ENCODE measurements at places on chromosomes 1 and 21.
A peak's percentile ranks its signal among the peaks of the same experiment; 100 is the strongest.

- DNase-seq = no peak
Measured at GRCh38 chr21:35775778-35776544, 284.4 kb downstream of the SETD4 start.

DNA sequence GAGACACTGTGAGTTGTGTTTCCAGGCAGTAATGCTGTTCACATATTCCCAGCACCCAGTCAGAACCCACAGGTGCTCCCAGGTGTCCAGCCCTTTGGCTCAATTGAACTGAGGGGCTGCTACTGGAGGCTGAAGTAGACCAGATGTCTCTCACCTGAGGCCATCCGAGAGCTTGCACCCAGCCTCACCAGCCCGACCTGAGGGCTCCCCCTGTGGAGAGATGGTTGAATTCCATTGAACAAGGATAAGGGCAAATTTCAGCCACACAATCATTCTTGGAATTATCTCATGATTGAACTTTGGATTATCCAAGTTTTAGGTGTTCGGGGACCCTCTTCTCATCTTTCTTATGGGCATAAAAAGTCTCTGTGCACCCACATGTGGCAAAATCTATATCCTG is 52.1 kb downstream of the OBSCN start:
- no peak for DNase-seq

- no peak for DNase-seq
Measured at GRCh38 chr1:29148656-29149491, 25.2 kb upstream of the TMEM200B start.

GRCh38 chr1:114336360-114336759 is 174.6 kb downstream of the TRIM33 start:
- peak; percentile 11 for DNase-seq

DNA sequence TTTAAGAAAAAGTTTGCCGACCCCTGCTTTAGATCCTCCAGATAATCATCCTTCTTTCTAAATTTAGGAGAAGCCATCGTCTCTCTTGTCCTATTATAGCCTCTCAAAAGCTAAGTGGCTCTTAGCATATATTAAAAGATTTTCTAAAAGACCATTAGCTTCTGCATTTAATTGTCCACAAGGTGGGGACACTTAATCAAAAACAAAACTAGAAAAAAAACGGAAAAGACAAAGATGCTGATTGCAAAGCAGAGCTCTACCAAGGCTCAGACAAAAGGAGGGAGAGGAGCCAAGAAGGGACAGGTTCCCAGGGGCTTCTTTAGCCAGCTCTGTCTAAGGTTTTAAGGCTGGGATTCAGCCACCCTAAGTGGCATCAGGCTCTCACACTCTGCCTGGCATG is 128.3 kb upstream of the HMGB4 start:
- peak; percentile 7 for DNase-seq

- peak; percentile 58 for DNase-seq
Measured at GRCh38 chr1:202058001-202058908, 47.9 kb downstream of the ELF3 start.

DNA sequence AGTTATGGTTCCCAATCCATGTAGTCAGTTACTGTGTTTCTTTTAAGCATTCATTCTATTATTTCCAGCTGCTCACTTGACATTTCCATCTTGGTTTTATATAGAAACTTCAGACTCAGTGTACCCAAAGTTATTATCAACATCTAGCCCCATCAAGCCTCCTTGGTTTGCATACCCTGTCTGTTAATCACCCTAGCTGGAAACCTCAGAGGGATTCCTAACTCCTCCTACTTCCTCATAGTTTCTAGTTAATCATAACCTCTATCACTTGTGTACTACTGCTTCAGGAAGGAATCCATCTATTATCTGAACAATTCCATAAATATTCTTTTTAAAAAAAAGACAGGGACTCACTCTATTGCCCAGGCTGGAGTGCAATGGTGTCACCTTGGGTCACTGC is 293.3 kb downstream of the SDCCAG8 start:
- peak; percentile 18 for DNase-seq

DNA sequence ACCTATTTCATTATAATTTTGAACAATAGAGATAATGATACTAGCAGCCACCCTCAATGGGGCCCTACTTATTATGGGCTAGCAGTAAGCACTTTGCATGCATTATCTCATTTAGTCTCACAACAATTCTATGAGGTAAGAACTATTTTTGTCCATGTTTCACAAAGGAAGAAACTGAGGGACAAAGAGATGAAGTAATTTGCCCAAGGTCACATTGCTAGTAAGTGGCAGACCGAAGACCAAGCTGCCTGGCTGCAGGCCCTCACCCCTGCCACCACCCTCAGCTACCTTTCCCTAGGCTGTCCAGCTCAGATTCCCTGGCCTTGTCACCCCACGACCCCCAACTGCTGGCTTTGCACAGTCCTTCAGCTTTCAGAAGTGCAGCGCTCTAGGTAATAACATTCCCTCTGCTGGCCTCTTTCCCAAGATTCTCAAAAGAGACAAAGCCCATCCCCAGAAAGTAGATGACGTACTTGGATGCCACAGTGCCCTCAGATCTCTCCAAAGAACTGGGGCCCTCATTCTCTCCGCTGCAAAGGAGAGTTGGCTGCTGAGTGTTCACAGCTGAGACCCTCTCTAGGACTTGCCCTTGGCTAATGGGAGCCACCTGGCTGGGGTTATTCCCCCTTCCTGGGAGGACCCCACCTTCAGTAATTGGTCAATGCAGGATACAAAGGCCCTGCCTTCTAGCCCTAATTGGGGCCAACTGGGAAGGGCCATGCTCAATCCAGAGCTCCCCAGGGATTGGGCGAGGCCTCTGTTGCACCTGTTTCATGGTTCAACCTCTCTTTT is 39.5 kb downstream of the IRF2BP2 start:
- no peak for DNase-seq

- no peak for DNase-seq
Measured at GRCh38 chr1:30532621-30533020, 190.8 kb downstream of the MATN1 start.

GRCh38 chr21:15514073-15514946 is 215.5 kb upstream of the USP25 start:
- DNase-seq = no peak

GRCh38 chr1:98019747-98020146 is 98.9 kb upstream of the DPYD start:
- no peak for DNase-seq

- peak; percentile 16 for DNase-seq
Measured at GRCh38 chr1:224458996-224459395, 24.4 kb upstream of the WDR26 start.

GRCh38 chr21:29195981-29196669 is 65.7 kb downstream of the MAP3K7CL start:
- DNase-seq = peak; percentile 96

- peak; percentile 81 for DNase-seq
Measured at GRCh38 chr1:32963746-32964460, 706 bp downstream of the RNF19B start.

DNA sequence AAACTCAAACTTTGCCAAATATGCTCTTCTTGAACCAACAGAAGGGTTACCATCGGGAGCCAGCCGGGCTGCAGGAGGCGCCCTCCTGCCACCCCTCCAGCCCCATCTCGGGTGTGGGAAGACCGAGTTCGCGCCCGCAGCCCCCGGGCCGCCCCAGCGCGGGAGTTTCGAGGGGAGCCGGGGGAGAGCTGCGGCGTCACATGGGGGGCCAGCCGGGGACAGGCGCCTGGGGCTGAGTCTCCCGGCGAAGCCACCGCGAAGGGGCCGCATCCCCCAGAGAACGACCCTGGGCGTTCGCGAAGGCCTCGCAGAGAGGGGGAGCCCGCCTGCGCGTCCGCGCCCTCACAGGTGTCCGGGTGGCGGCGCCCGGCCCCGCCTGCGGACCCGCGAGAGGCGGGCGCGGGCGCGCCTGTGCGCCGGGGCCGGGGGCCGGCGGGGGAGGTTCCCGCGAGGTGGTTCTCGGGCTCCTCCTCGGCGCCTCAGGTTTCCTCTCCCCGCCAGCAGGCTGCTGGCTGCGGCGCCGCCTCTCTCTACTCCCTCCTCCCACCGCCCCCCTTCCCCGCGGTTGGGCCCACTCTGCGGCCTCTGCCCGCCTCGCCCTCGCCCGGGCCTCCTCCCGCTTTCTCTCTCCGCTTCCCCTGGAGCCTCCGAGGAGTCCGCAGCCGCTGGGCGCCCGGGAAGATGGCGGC is at the start of gene RAVER2:
Gene RAVER2 (plus strand): TSS at position 584 of the 689 bp plus-strand sequence. CDS start 98 bp downstream, at position 682.
- peak; percentile 76 for DNase-seq

DNA sequence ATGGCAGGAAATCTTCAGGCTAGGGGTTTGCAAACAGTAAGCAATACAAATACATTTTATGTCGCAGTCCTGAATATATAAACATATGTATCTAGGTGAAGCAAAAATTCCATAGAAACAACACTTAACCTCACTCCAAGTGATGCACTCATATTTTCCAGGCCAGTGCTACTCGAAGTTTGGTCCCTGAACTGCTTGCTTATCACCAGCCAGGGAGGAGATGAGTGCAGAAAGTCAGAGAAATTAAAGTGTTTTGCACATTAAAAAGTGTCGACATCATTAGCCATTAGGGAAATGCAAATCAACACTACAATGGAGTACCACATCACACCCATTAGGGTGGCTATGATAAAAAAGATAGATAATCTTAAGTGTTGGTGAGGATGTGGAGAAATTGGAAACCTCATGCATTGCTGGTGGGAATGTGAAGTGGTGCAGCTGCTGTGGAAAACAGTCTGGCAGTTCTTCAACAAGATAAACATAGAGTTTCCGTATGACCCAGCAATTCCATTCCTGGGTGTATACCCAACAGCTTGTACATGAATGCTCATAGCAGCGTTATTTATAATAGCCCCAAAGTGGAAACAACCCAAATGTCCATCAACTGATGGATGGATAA is 70.5 kb upstream of the CSF1 start:
- DNase-seq = no peak

DNA sequence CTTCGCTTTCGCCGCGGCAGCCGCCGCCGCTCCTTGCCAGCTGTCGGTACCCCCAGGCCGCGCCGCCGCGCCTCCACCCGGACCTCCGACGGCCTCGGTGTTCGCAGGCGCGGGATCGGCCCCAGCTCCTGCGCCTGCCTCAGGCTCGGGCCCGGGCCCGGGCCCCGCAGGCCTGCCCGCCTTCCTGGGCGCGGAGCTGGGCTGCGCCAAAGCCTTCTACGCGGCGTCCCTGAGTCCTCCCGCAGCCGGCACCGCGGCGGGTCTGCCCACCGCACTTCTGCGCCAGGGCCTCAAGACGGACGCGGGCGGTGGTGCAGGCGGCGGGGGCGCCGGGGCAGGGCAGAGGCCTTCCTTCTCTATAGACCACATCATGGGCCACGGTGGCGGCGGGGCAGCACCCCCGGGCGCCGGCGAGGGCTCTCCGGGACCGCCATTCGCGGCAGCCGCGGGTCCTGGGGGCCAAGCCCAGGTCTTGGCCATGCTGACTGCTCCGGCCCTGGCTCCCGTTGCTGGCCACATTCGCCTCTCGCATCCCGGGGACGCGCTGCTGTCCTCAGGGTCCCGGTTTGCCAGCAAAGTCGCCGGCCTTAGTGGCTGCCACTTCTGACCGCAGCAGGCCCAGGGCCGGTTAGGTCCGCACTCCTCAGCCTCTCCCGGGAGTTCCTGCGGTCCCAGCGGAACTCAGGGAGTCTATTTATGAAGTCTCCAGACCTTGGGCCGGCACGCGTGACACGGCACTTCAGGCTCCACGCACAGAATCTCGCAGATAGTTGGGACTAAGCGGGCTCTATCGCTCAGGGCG is 1.4 kb downstream of the FOXD2 start:
- no peak for DNase-seq

DNA sequence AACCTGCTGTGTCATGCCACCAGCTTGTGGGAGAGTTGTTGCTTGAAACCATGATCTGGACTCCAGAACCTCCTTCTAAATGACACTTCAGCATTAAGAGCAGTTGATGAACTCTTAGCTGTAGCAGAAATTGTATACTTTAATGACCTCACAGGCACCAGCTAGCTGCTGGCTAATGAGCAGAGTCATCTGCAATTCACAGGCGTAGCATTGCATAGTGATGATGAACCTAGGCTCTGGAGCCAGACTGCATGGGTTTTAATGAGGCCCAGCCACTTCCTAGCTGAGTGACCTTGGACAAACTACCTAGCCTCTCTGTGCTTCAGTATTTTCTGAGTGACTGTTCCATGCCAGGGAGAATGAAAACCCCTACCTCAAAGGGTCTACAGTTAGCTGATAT is 407.1 kb downstream of the LMO4 start:
- DNase-seq = no peak

- DNase-seq = no peak
Measured at GRCh38 chr1:18881642-18882431, 20.5 kb downstream of the ALDH4A1 start.

GRCh38 chr1:247409869-247410544 is 6.0 kb upstream of the NLRP3 start:
- no peak for DNase-seq

- no peak for DNase-seq
Measured at GRCh38 chr21:37915941-37916309, 332 bp downstream of the KCNJ6 start.

- DNase-seq = no peak
Measured at GRCh38 chr1:58932859-58933598, 149.2 kb upstream of the JUN start.

DNA sequence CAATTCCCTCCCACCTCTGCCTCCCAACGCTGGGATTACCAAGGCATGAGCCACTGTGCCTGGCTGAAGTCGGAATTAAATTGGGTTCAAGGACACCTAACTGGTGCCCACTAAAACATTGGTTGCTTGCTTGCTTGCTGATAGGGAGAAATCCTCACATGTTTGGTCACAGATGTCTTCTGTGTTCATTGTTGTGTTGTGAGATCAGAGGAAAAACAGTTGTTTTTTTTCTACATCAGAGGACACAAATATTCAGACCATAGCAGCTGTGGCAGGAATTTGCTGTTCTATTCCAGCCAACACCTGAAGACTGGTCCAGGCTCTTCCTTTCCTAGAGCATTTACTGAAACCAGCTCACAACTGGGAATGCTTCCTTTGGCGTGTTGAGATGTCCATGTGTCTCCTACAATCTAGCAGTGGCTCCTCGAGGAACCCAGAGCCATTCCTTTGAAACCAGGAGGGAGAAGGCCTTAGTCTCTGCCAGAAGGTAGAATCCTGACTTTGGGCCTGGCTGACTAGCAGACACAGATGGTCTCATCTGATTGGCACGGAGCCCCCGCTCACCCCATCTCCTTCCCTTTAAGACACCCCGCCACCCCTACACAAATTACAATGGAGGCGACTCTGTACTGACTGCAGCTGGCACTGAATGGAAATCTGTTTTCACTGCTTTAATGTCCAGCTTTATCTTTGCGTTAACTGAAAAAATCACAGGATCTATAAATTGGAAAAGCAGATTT is 24.3 kb upstream of the TRIM17 start:
- no peak for DNase-seq

GRCh38 chr1:66356605-66357004 is 177.3 kb upstream of the SGIP1 start:
- DNase-seq = no peak

GRCh38 chr1:225651872-225652728 is 823 bp downstream of the ENAH start:
- no peak for DNase-seq

- peak; percentile 26 for DNase-seq
Measured at GRCh38 chr1:207811920-207812720, 60.3 kb downstream of the CD46 start.

GRCh38 chr1:10494418-10494753 is 19.6 kb downstream of the PEX14 start:
- DNase-seq = no peak

- DNase-seq = no peak
Measured at GRCh38 chr1:80893115-80893514, 907.6 kb upstream of the ADGRL2 start.
